Bronchial epithelial cell (primary cell): ENCODE measurements at places on chromosomes 7 and 10. TPM values are rescaled to one million over a fixed set of nuclear protein-coding genes. Genes with fewer than 3 reads are reported as not detected.
A peak's percentile ranks its signal among the peaks of the same experiment; 100 is the strongest.

GRCh38 chr7:24788961-24789576 lies 31.8 kb upstream of the GSDME start:
- peak; percentile 58 for DNase-seq

DNA sequence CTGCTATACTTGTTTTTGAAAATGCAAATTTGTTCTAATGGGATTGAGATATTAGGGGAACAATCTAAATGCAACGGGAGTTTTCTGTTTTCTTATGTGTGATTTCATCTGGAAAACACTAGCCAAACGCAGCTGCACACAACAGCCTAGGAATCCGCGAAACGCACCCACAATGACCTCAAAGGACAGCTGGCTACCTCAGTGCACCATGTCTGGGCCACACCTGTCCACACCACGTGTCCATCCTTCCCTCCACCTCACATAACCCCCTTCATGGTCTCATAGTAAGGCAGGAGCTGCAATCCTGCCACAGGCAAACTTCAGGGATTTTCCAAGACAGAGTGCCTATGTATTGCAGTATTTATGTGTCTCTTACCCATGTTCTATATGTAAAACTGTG lies 382.5 kb upstream of the PRKCQ start:
- DNase-seq: no peak

GRCh38 chr7:16528520-16528919 lies 1.9 kb downstream of the LRRC72 start:
- DNase-seq: peak; percentile 68

GRCh38 chr7:130888468-130888867 lies 154.5 kb upstream of the KLF14 start:
- no peak for DNase-seq

DNA sequence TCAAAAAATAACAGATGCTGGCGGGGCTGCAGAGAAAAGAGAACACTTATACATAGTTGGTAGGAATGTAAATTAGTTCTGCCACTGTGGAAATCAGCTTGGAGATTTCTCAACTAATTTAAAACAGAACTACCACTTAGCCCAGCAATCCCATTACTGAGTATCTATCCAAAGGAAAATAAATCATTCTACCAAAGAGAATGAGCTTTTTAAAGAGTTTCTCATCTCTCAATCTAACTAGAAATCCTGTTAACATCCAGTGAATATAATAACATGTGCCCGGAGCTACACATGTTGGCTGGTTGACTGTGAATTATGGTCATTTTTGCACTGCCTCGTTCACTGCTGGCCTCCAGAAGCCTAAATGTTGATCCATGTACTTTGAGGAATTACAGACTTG lies 39.3 kb downstream of the BET1 start:
- DNase-seq: no peak

GRCh38 chr7:26011039-26011696 lies 140.8 kb upstream of the NFE2L3 start:
- DNase-seq: no peak

DNA sequence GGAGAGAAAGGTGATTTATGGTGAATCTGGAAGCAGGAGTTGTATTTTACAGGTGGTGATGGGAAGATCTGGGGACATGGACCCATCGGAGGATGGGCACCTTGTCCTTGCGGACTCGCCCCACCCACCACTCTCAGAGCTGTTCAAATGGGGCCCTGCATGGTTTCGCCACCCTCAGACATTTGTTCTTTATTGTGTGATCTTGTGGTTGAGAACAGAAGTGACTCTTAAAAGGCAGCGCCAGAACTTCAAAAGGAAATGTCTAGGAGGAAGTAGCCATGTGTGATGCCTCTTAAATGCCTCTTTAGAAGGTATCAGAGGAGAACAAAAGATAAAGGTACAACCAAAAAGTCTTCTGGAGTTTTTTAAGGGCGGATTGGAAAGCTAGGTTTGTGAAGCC lies 205.7 kb downstream of the KIAA1217 start:
- DNase-seq: no peak

- DNase-seq: no peak
Measured at GRCh38 chr10:68861253-68861652, 33.9 kb downstream of the STOX1 start.

- peak; percentile 81 for DNase-seq
Measured at GRCh38 chr7:44259547-44260457, 59.0 kb downstream of the YKT6 start.

- DNase-seq: no peak
Measured at GRCh38 chr7:24734306-24734705, 23.0 kb downstream of the GSDME start.

- DNase-seq: no peak
Measured at GRCh38 chr10:7625009-7625408, 41.8 kb downstream of the ITIH5 start.

- no peak for DNase-seq
Measured at GRCh38 chr7:52897288-52897687, 138.1 kb upstream of the POM121L12 start.

- no peak for DNase-seq
Measured at GRCh38 chr10:12103802-12104201, 25.7 kb upstream of the SEC61A2 start.

- DNase-seq: no peak
Measured at GRCh38 chr7:6432781-6433180, 15.0 kb downstream of the DAGLB start.

DNA sequence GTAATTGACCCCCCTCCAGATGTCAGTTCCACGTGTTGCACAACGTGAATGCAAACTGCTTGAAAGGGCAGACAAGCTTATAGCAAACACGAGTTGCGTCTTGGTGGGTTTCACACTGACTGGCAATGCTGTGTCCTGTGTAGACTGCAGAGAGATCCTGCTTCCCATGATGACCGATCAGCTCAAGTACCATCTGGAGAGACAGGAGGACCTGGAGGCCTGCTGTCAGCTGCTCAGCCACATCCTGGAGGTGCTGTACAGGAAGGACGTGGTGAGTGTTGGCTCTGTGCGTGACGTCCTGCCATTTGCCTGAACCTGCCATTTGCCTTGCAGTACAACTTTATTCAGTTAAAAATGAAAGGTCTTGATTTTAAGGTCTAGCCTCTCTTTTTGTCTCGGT lies 71.1 kb downstream of the INSYN2A start:
- DNase-seq: no peak

DNA sequence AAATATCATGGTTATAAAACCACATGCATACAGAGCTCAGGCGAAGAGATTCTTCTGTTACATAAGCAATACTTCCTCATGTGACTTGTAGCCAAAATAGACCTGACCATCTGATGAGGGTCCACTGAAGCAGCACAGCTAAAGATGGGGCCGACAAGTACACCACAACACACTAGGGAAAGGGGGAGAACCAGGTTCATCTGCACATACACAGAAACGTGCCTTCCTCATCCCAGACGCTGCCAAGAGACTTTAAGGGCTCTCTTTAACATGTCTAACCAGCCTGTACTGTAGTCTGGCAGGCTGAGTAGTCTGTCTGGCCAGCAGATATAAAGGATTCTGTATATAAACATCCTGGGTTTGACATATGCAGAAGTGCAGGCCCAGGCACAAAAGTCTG lies 30.3 kb downstream of the ERCC6 start:
- no peak for DNase-seq

- no peak for DNase-seq
Measured at GRCh38 chr10:23604613-23605012, 165.7 kb downstream of the OTUD1 start.

- DNase-seq: peak; percentile 21
Measured at GRCh38 chr7:25263337-25263736, 35.1 kb upstream of the NPVF start.

DNA sequence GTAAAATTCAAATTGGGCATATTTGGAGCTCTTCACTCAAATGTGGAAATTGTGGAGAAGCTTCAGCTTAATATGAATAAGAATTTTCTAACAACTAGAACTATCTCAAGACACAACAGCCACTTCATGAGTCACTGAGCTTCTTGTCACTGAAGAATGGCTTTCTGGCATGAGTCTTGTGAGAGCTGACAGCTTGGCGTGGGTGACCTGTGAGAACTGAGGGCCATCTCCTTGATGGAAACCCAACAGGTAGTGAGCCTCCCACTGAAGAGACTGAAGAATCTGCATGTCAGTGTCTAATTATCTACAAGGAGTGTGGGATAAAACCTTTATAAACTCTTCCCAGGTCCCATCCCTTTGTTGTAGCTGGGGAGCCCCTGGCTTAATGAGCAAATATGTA lies 66.0 kb downstream of the CLEC2L start:
- DNase-seq: no peak

- DNase-seq: no peak
Measured at GRCh38 chr10:70603449-70603801, 884 bp upstream of the PRF1 start.

DNA sequence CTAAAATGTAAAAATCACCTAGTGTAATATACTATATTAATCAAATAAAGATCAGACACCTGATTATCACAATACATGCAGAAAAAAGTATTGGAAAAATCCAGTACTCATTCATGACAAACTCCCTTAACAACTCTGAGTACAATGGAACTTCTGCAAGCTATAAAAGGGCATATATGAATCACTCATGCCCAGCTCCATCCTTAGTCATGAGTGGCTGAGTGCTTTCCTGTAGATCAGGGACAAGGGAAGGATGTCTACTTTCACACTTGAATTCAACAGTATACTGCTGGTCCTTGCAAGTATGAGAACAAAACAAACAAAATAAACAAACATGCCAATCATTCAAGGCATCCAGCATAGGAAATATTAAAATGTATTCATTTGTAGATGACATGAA lies 116.5 kb downstream of the ADARB2 start:
- DNase-seq: peak; percentile 36

DNA sequence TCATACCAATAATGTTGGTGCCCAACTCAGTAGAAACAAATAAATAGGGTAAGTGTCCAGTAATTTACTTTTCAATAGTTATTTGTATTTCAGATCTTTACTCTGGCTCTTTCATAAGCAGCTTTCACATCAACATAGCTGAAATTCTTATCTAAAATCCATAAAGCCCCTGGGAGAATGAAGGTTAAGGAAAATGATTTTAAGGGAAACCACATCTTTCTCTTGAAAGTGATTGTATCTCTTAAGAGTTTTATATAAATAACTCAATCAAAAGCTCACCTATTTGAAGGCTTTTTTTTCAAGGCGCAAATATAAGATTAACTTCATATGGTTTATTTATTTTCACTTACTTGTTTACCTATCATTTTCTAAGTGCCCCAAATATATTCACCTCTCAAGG lies 324.4 kb downstream of the HGF start:
- DNase-seq: no peak

RBP4 gene
- total RNA-seq: not detected in 2 replicates

ADIRF gene
- total RNA-seq: 25.3 and 53.6 TPM in 2 replicates

LRRC61 gene
- total RNA-seq: 7.6 and 8.2 TPM in 2 replicates

VENTX gene
- not detected in 2 replicates for total RNA-seq

VPS37D gene
- total RNA-seq: 1.0 and 2.4 TPM in 2 replicates

PANK1 gene
- total RNA-seq: 6.0 and 8.4 TPM in 2 replicates

AFAP1L2 gene
- 6.8 and 10.8 TPM in 2 replicates for total RNA-seq

CYCS gene
- 45.3 and 80.0 TPM in 2 replicates for total RNA-seq

ANKRD26 gene
- 2.9 and 4.7 TPM in 2 replicates for total RNA-seq

GSAP gene
- total RNA-seq: 10.3 and 20.4 TPM in 2 replicates
